ENCODE measurements at places on chromosomes 3 and 15.

GRCh38 chr3:7657214-7658112 is 796.5 kb downstream of the GRM7 start:
- no peak for DNase-seq

GRCh38 chr3:179794355-179794754 is 141.5 kb downstream of the USP13 start:
- DNase-seq = no peak

DNA sequence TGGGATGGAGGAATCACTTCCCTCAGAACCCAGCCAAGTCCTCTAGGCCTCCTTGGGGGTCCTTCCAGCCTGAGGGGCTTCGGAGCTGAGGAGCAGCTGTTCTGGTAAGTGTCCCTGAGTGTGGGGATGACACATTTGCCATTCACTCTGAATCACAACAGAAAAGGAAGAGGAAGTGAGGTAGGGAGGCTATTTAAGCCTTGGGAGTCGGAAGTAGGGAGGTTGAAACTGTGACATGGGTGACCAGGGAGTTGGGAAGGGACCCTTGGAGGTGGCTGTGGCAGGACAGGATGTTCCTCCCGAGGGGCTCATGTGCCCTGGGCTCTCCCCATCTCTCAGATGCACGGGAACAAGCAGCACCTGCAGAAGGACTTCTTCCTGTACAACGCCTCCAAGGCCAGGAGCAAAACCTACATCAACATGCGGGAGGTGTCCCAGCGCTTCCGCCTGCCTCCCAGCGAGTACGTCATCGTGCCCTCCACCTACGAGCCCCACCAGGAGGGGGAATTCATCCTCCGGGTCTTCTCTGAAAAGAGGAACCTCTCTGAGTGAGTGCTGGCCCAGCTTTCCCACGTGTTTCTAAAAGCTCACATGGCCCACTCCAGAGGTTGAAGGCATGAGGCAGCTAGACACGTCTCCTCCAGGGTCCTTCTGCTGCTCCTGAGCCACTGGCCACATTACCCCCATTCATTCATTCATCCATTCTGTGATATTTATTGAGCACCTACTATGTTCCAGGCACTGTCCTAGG is 43.3 kb downstream of the CAPN3 start:
- DNase-seq = no peak

DNA sequence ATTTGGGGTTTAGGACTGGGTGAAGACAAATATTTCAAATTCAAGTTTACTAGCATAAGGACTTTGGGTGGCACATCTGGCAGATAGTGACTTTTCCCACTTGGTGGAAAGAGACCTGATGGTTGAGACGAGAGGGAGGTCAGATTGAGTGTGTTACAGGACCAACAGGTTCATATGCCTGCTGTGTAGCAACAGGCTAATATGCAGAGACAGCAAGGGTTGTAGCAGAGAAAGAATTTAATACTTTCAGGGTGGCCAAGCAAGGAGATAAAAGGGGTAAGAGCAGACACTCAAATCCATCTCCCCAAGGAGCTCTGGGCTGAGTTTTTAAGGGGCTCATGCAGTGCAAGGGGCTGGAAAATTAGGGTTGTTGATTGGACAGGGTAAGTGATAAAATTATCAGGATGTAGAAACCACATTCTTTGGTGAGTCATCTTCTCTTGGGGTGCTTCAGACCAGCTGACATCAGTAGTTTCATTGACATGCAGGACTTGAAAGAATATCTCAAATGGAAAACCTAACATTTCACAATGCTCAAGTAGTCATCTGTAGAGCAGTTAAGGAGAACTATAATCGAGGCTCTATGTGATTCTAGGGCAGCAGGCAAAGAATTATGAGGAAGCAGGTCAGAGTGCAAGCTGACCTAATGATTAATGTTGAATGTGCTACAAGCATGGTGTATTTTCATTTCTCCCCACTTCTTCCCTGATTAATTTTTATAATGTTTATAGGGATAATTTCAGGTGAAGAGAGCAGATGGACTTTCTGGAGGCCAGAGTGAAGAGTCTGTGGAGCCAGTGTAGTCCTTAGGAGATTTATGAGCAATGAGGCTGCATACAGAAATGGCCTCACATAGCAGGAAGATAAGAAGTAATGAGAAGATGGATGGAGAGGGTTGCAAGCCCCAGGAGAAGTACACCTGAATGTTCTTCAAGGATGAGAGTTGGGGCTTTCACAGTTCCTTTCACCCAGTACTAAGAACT is 13.7 kb downstream of the FOXB1 start:
- no peak for DNase-seq

DNA sequence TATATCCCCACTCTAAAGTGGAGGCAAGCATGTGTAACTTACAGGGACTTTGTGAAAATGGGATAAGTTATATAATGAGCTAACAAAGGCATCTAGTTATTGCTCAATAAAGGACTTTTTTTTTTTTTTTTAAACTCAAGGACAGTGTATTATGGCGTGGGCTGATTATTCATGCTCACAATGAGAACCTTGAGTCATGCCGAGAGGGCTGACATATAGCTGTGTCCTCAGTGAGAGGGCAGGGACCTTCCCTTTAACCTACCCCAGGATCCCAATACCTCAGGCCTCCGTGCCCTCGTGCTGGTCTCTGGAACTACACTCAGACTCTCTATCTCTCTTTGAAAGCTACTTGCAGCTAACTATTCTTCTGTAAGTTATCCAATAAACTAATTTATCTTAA is 319.9 kb upstream of the ICE2 start:
- no peak for DNase-seq

DNA sequence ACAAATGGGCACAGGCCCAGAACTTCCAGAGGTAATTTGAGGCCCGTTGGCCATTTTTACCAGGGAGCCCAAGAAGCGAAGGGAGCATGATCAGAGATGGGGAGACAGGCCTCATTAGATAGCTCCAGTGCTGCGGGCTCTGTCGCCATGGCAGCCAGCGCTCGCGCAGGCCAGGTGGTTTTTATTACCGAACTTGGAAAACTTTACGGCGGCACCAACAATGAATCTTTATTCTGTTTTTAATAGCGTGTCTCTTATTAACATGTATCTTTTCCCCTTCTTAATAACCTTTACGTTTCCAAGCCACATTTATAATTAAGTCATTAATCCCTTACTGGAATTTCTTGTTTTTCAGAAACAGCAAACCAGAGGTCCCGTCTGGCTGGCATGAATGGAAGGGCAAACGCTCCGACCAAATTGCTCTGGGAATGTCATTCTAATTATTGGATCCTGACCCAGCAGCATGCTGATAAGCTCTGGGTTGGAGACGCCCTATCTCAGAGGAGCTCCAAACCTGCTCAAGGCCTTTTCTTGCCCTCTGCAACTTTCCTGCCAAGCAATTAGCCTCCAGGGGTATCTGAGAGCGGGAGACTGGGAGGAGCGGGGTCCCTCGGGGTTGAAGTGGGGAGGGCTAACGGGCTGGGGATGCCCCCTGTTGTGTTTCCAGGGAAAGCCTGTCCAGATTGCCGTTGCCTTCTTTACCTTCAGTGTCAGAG is 256.4 kb downstream of the TLE3 start:
- no peak for DNase-seq

DNA sequence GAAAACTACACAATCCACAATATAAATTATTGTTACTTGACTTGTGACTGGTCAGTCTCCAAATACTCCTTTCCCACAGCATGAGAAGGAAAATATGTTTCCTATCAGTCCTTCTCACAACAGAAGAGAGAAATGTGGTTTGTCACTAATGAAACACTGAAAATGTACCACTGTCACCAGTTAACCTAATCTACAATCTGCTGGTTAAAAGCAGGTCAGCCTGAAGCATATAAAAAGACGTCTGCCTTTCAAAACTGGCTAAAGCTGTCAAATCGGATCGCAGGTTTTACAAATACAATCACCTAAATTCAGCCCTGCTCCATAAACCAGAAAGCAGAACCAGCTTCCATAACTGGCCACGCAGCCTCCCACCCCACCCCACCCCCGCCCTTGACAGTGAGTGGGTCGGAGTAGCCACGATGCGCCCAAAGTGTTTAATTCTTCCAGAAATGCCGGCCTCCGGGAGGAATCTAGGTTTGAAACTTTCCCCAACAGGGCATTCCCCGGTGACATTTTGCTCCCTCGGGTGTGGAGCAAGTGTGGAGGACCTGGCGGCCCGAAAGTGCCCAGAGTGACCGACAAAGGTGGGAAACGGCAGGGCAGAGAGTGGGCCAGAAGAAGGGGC is 682 bp downstream of the ETFA start:
- peak; percentile 52 for DNase-seq

DNA sequence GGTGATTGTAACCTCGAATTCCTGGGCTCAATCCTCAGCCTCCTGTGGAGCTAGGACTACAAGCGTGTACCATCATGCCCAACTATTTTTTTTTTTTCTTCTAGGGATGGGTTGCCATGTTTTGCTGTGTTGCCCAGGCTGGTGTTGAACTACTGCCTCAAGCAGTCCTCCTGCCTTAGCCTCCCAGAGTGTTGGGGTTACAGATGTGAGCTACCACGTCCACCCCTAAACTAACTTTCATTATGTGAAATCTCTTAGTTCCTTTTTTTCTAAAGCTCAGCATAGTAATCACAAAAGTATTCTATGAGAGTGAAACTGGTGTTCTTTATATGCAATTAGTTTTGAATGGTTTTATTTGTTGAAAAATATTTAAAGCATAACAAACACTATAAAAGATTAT is 92.1 kb downstream of the XRN1 start:
- no peak for DNase-seq

- no peak for DNase-seq
Measured at GRCh38 chr15:34914317-34914716, 55.2 kb downstream of the AQR start.

GRCh38 chr15:70589221-70589620 is 174.1 kb downstream of the UACA start:
- peak; percentile 61 for DNase-seq

DNA sequence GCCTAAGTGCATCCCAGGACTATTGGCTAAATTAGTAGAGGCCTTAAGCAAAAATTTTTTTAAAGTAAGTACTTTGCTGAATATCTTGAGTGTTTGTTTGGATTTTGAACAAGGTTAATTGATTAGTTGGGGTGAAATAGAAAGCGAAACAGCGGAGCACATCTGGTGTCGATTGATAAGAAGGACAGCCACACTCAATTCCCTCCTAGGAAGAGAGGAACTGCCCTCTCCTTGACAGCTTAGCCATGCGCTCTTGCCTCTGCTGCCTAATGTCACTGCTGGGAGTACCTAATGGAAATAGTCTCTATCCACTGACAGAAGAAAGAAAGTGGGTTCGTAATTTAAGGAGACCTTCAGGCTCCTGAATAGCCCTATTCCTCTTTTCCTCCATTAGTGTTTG is 943.6 kb downstream of the DIPK2A start:
- DNase-seq = no peak

DNA sequence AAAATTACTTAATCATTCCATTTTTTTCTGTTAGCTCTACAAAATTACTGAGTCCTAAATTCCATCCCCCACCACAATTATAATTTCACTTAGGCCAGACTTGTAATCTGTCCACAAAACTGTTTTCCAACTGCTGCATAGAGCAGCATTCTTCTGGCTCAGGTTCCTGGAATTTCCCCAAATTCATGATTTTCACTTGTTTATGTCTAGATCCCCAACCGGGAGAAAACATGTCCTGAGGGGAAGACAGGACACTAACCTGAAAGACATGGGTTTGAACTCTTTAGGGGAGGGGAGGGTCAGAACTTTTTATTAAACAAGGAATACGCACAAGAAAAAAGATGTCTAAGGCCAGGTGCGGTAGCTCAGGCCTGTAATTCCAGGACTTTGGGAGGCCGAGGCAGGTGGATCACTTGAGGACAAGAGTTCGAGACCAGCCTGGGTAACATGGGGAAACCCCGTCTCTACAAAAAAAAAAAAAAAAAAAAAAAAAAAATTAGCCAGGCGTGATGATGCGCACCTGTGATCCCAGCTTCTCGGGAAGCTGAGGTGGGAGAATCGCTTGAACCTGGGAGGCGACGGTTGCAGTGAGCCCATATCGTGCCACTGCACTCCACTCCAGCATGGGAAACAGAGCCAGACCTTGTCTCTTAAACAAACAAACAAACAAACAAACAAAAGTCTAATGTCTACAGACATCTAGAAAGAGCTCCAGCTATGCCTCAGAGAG is 1.5 kb downstream of the ETFA start:
- no peak for DNase-seq

DNA sequence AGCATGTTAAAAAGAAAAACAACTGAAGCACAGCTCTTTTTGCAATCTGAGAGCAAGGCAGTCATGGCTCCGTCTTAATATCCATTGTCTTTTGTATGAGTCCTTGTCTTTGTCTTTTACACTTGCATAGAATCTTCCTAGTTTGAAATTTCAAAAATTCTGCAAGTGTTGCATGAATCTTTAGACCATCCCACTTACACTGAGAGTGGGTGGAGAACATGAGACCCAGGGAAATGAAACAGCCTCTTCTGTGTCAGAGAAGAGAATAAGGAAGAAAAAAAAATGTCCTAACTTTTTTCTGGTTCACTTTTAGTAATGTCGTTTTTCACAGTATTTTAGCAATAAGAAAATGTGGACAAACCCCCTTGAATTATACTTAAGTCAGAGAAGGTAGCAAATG is 12.1 kb upstream of the DCLK3 start:
- DNase-seq = no peak

DNA sequence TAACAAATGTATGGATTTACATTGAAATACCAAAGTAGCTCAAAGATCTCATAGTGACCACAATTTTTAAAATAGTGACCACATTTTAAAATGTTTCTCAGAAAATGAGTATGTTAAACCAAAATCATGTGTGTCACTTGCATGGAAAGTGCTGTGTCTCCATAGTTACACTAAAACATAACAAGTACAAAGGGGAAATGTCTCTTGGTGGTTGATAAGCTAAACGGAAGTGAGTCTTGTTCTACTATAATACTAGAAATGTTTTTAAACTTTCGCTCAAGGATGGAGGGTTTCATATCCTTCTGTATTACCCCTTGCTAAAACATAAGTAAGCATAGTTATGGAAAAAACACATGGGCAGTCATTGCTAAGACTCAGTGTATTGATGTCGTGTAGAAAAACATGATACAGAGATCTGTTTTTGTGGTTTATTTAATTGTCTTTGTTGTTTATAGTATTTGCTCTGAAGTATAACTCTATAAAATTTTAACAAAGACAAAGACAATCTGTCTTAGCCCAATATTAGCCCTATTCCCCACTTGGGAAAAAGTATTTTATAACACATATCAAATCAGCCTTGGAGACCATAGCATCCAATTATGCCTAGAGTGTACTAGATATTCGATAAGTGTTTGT is 27.0 kb upstream of the DENND4A start:
- DNase-seq = no peak

DNA sequence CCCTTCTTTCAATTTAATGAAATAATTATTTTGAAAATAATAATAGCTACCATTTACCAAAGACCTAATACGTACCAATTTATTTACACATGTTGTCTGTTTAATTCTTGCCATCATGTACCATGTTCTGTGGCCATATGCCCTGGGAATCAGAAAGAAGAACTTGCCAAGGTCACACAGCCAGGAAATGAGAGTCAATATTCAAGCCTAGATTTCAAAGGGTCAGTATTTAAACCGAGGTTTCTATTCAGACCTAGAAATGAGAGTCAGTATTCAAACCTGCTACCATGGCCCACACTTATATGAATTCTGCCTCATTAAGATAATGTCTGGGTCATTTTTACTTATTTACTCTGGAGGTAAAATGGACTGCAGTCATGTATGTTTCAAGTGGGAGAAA is 103.6 kb upstream of the TBL1XR1 start:
- no peak for DNase-seq

- DNase-seq = no peak
Measured at GRCh38 chr3:110542552-110543150, 529.0 kb upstream of the NECTIN3 start.

GRCh38 chr3:150005243-150006112 is 34.8 kb upstream of the PFN2 start:
- DNase-seq = no peak

All from left hindlimb (tissue), 1 donor.